Tibial nerve (tissue), 4 donors: ENCODE measurements at places on chromosomes 3 and 15. TPM values are rescaled to one million over a fixed set of nuclear protein-coding genes. Genes with fewer than 3 reads are reported as not detected.

Gene C3orf70
- total RNA-seq, result 7.8 TPM

GRCh38 chr3:79258479-79258878 lies 509.3 kb downstream of the ROBO1 start:
- no peak for DNase-seq

DNA sequence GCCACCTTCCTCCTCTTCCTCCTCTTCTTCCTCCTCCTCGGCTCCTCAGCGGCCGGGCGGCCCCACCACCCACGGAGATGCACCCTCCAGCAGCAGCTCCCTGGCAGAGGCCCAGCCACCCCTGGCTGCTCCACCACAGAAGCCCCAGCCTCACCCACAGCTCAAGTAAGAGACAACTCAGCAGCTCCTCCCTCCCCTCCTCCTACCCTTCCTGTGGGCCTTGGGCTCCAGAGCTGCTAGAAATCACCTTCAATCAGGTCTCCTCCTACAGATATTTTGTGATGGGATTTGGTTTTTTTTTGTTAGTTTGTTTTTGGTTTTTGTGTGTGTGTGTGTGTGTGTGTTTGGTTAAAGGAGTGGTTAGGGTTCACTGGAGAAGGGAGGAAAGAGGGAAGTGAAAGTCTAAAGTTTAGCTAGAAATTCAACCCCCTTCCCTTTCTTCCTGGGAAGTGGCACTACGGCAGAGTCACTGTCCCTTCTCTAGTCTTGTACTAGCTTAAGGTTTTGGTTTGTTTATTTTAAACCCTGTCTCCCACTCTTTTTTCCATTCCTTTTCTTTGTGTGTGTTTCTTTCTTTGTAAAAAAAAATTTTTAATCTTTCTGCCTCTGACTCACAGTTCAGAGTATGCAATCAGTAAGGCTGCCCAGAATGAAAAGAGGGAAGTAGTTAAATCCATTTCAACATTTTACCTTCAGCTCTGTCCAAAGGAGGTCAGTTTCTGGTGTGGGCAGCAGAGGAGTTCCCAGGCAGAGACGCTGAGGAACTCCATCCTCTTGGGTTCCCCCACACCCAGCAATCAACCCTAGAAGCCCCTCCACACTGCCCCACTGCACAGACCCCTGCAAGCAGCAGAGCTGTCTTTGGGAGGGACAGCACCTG lies 29.0 kb upstream of the TIMP4 start:
- no peak for DNase-seq

Gene CD200R1
- total RNA-seq, result 2.1 TPM

DNA sequence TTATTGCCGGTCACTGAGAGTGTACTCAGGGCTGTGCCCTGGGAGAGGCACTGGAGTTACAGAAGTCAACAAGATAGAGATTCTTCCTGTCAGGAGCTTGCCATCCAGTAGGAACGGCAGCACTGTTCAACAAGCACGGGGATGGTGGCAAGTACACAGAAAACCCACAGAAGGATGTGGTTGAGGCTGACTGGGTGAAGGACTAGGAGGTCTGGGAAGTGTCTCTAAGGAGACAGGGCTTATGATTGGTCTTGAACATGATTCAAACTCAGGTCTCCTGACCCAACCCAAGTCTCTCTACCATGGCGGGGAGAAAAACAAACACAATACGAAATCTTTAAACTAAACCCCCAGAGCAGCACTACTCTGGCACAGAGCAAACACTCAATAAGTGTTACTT lies 37.6 kb downstream of the ERICH6 start:
- DNase-seq, result no peak

Gene CACNA2D3
- 9.6 TPM for total RNA-seq

- no peak for DNase-seq
Measured at GRCh38 chr3:77191640-77192039, 151.7 kb downstream of the ROBO2 start.

DNA sequence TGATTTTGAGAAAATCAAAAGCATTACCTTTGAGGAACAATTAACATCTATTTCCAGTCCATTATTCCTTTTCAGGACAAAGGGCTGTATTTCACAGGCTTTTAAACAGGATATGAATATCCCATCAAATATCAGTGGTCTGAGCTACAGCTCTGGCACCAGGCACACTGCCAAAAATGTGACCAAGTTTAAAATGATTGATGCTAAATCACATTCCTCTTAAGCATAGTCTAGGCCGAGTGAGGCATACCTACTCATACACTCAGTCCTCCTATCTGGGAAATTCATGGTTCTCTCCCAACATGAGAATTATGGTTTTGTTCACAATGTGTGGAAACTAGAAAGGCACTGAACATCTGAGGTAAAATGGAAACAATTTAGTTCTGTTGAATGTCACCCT lies 683.5 kb downstream of the TUSC7 start:
- no peak for DNase-seq

DNA sequence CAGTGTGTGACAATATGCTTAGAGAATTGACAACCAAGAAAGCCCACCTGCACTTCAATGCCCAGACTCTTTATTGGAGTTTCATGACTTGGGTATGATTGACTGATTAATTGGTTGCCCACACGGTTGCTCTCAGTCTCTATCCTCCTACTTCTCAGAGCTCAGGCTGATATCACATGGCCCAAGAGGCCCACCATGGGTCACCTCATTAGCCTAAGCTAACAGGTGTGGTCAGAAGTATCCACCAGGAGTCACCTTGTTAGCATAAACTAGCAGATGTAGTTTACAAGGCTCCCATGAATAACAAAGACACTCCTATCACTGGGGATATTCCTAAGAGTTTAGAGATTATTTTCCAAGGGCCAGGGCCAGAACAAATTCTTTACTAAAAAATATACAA lies 120.2 kb upstream of the MBNL1 start:
- DNase-seq, result no peak

DNA sequence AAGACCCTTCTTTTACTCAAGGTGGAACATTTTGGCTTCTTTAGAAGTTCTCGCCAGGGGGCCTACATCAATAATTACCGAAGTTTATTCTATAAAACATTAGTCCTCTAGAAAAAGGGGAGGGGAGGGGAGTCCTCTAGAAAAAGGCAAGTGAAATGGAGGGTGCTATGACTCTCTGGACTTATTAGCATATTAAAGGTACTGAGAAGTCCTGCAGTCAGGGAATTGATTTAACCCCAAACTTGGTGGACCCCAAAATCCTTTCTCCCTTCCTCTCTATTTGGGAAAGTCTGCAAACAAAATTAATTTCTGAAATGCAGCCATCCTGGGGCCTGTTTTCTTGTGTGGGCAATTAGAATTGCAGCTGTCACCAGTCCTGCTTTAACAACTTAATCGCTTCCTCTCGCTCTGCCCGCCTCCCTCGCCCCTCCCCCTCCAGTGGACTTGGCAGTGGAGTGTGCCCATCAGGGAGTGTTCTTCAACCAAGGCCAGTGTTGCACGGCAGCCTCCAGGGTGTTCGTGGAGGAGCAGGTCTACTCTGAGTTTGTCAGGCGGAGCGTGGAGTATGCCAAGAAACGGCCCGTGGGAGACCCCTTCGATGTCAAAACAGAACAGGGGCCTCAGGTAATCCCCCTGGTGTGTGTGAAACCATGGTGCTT lies 18.9 kb upstream of the LRRK1 start:
- DNase-seq, result no peak

DNA sequence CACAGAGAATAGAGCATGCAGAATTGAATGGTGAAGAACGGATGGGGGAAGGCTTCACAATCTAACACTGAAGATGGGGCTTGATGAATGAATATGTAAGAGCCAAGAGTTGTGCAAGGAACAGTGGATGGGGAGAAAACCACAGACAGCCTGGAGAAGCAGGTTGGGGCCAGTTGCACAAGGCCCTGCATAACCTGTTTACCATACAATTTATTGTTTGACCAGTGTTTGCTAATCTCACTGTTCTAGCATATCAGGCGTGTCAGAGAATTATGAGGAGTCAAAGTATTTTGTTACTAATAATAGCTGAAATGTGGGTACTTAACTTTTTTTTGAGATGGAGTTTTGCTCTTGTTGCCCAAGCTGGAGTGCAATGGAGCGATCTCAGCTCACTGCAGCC lies 36.4 kb downstream of the LINS1 start:
- DNase-seq, result no peak

Gene SERINC4
- not detected for total RNA-seq

Gene ARHGAP11A
- total RNA-seq, result 0.59 TPM

- DNase-seq, result no peak
Measured at GRCh38 chr3:186166036-186166435, 57.1 kb upstream of the ETV5 start.

GRCh38 chr3:194218646-194219453 lies 82.9 kb downstream of the HES1 start:
- DNase-seq, result no peak

DNA sequence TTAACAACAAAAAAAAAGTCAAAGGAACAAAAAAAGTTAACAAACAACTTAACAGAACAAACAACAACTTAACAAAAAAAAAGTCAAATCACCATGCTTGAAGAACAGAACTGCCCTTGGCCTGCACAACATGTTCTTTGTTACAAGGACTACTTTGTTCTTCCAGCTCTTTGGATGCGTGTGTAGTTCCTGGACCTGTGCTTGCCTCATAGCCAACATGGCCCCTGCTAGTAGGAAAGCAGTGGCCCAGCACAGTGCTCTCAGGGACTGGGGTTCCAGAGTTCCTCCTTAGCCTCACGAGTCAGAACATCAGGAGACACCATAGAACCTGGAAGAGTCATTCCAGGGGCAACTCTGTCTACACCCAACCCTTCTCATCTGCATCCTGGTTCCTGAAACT lies 10.9 kb upstream of the STRIT1 start:
- no peak for DNase-seq

Gene MKRN3
- not detected for total RNA-seq

GRCh38 chr3:43856351-43856750 lies 165.6 kb downstream of the ABHD5 start:
- no peak for DNase-seq

DNA sequence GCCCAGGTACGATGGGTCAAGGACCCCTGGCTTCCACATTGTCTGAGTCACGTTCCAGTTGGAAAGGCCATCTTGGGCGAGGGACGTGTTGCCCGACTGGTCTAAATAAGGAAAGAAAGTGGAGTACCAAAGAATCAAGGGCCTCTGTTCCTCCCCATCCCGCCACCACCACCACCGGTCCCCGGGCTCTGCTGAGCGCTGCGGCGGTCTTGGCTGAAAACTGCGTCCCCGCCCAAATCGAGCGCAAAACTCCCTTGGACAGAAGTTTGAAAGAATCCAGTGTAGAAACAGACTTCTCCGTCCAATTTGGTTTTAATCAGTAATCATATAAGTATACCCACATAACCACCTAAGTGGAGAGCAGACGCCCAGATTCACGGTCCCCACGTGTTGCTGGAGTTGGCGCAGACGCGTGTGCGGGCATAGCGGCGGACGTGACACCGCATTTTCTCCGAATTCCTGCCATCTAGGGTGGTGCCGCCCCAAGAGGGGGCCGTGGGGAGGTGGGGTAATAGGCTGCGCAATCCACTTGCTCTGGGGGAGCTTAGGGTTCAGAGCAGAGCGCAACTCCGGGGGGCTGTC lies 243.8 kb upstream of the TOPAZ1 start:
- DNase-seq, result no peak

DNA sequence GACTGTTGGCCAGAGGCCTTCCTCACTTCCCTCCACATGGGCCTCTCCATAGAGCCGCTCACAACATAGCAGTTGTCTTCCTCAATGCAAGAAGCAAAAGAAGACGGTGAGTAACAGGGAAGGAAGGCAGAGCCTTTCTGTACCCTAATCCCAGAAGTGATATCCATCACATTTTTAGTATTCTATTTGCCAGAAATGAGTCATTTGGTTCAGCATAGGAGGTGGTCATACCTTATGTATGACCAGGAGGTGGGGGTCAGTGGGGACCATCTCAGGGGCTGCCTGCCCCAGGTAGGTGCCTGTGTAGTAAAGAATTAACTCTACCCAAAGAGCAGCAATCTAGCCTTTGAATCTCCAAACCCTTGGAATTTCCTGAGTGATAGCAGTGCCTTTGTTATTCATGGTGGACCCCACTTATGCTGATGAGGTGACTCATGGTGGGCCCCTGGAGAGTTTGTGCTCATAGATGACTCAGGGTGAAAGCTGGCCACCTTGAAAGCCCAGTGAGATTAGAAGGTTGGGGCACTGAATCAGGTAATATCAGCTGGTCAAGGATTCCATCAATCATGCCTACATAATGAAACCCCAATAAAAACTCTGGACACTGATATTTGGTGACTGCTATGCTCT lies 323.9 kb upstream of the IGF1R start:
- DNase-seq, result no peak

DNA sequence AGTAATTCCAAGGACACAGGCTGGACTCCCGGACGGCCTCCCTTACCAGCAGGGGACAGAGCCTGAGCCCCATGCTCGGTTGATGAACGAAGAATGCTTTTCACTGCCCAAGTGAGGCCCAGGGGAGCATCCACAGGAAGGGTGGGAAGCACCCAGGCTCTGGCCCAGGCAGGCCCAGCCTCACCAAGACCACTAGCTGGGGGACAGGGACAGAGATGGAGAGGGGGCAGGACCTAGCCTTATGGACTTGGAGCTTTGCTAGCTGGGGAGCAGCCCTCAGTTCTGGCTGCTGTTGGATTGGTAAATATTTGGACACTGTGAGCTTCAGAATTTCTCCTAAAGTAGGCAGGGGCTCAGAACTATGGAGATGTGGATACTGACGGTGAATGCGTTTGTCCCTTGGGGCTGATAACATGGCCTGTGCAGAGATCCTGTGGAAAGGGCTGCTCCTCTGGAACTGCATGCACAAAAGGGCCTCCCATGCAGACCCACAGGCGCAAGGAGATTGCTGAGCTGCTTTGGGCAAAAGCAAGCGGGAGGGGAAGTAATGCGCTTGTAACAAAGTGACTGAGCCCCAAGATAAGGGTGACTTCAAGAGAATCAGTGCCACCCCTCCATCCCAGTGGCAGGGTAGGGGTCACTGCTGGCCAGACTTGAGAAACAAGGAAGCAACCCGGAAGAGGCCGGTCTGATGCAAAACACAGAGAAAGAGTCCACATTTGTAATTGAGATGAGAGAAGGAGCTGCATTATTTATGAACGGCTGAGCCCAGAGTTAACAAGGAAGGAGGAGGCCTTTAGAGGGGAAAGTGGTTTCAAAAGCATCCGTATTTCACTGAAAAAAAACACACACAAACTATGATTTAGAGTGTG lies 70.1 kb upstream of the MEF2A start:
- DNase-seq, result no peak

Gene NRG4
- not detected for total RNA-seq

- DNase-seq, result no peak
Measured at GRCh38 chr3:27584874-27585273, 100.7 kb upstream of the SLC4A7 start.

Gene GOLGA8S
- total RNA-seq, result not detected

- no peak for DNase-seq
Measured at GRCh38 chr3:63047068-63047467, 171.9 kb upstream of the CADPS start.
